ENCODE measurements at places on chromosomes 16 and 17. TPM values are rescaled to one million over a fixed set of nuclear protein-coding genes. Genes with fewer than 3 reads are reported as not detected.

GRCh38 chr17:33028061-33028460 is 36.4 kb downstream of the SPACA3 start:
- no peak for DNase-seq

DNA sequence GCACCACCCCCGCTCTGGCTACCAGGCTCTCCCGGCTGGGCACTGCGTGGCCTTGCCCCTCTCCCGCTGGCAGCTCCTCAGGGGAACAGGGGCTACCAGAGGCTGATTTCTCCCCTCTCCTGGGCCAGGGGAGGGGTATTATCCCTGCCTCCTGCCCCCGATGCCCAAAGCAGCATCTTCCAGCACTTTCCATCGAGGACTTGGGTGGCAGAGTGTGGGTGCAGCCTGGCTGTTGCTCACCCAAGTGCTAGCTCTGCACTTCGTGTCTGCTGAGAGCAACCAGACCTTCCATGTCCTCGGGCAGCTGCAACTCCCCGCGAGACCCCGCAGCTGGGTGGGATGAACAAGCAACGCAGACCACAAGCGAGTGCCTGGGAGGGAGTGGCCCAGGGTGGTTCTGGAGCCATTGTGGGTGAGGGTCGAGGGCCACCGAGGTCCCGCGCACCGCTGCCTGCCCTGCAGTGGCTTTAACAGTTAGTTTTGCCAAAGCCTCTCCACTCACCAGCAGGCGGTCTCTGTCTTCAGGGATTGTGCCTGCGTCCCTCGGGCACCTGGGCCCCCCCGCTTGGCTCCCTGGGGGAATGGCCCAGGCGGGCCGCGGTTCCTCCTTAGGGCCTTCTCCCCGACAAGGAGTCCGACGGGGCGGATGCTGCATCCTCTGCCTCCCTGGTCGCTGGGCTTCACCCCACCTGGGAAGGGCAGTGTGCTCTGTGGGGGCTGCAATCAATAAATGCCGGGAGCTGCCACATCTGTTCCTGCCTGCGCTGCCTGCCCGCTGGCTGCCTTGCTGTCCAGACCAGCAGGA is 8.4 kb downstream of the SLC25A10 start:
- peak; percentile 29 for DNase-seq

DNA sequence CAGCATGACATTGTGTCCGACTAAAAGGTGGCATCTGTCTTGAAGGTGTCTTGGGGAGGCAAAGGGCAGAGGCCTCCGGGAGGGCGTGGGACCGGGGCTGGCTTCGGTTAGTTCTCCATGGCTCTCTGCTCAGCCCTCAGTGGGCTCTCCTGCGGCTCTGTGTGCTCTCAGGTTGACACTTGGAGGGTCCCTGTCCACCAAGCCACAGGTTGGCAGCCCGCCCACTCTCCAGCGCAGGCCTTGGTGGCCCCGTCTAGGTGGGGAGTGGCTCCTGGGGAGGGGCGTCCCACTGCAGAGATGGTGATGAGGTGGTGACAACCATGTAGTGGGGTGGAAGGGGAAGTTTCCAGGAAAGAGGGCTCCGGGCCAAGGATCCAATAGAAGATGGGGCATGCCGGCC is 31.6 kb downstream of the ADGRG5 start:
- DNase-seq, result no peak

GRCh38 chr17:48515925-48516900 is 14.6 kb downstream of the HOXB1 start:
- no peak for DNase-seq

- DNase-seq, result no peak
Observed at GRCh38 chr16:13864689-13865088, 55.3 kb upstream of the ERCC4 start.

The C16orf96 gene
- 0.08 TPM for polyA plus RNA-seq

The ZFHX3 gene
- polyA plus RNA-seq, result 6.5 TPM

The SLC22A31 gene
- polyA plus RNA-seq, result not detected

- DNase-seq, result no peak
Observed at GRCh38 chr16:17780181-17780580, 309.4 kb upstream of the XYLT1 start.

The ARL16 gene
- 55.5 TPM for polyA plus RNA-seq

The SRCIN1 gene
- polyA plus RNA-seq, result 0.18 TPM

- DNase-seq, result no peak
Observed at GRCh38 chr16:69381231-69381630, 4.6 kb downstream of the TERF2 start.

GRCh38 chr17:69523244-69523861 is 108.9 kb downstream of the MAP2K6 start:
- no peak for DNase-seq

DNA sequence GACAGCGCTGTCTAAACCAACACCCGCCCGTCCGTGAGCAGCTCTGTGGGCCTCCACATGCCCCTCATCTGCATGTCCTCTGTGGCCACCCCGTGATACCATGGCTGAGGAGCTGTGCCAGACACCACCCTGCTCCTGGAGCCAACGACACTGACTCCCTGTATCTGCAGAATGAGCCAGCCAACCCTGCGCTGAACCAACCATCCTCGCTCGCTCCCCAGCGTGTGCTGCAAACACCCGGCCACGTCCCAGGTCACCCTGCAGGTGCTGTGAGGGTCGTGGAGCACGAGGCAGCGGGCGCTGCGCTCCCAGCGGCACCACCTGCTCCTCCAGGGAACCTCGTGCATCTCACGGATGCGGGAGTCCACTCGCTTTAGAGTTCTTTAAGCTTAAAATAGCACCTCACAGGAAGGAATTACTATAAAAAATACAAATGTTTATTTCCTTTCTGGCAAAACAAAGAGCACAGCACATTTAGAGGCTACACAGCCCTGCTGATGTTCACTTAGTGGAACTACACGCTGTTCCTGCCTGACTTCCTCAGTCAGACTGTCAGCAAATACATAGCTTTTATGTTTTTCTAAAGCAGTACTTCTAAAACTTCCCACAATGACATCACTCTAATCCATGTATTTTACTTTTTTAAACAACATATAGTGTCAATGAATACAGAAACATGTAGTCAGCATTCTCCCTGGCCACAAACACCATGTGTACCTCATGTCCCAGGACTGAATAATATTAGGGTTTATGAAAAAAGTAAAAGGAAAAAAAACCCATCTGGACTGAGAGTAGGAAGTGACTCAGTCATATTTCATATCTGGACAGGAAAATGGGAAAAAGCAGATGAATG is 43.5 kb downstream of the MAP1LC3B start:
- no peak for DNase-seq

DNA sequence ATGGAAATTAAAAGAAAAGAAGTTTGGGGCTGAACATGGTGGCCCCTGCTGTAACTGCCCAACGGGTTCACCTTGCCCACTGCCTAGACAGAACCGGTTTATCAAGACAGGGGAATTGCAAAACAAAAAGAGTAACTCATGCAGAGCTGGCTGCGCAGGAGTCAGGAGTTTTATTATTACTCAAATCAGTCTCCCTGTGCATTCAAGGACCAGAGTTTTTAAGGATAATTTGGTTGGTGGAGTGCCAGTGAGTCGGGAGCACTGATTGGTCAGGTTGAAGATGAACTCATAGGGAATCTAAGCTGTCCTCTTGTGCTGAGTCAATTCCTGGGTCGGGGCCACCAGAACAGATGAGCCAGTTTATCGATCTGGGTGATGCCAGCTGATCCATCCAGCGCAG is 4.4 kb upstream of the SCPEP1 start:
- no peak for DNase-seq

GRCh38 chr16:30010844-30011713 is at the start of gene DOC2A:
Gene DOC2A (minus strand): TSS chr16:30011027. CDS start chr16:30010222, 805 bp downstream.
- no peak for DNase-seq

The FMNL1 gene
- 7.1 TPM for polyA plus RNA-seq

DNA sequence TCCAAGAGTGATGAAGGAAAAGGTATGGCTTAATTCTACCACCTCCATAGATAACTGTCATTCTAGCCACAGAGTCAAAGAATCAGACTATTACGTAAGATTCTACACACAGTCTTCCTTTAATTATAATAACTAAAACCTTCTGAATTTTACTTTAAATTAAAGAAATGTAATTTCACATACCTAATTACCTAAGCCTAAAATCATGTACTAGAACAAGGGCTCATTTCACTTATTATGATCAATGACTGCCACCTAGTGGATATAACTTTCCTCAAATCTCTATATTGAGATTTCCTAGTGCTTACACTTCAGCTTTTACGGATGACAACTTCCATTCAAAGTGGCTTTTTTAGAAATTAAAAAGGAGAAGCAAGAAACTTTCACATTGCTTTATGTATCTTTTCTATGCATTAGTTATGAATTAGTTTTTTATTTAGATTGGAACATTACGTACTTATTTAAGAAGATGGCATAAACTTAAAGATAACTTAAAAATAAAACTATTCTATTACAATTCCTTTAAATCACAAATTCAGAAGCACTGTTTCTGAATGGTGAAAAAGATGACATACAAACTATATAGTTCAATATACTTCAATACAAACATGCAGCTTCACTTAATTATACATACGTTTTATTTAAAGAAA is 18.2 kb upstream of the ABCA10 start:
- no peak for DNase-seq

GRCh38 chr16:57646388-57647039 is 18.1 kb downstream of the ADGRG1 start:
- DNase-seq, result no peak

DNA sequence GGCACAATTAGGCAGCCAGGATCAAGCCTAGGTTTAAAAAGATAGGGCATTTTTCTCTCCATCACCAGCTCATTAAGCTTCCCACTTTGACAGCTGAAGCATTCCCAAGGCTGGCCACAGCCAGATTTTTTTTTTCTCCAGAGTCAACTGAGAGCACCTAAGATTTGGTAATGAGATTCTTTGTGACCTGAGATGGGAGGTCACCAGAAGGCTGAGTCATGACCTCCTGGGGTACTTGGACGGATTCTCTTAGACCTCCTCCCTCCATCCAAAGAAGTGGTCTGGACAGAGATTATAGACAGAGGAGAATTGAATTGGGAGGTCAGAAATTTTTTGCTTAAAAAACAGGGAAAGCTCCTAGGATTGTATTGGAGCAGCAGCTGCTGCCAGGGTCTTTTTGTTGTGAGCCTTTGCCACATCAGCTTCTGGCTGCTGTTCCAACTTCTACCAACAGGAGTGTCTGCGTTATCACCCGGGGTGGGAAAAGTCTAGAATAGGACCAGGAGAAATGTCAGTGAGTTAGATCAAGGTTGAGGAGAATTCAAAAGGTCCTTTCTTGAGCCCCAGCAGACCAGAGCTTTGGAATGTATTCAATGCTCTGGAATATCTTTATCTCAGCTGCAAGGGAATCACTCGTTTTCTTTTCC is 221.2 kb upstream of the N4BP1 start:
- DNase-seq, result no peak

- DNase-seq, result no peak
Observed at GRCh38 chr16:23290189-23291062, 11.7 kb upstream of the SCNN1B start.

DNA sequence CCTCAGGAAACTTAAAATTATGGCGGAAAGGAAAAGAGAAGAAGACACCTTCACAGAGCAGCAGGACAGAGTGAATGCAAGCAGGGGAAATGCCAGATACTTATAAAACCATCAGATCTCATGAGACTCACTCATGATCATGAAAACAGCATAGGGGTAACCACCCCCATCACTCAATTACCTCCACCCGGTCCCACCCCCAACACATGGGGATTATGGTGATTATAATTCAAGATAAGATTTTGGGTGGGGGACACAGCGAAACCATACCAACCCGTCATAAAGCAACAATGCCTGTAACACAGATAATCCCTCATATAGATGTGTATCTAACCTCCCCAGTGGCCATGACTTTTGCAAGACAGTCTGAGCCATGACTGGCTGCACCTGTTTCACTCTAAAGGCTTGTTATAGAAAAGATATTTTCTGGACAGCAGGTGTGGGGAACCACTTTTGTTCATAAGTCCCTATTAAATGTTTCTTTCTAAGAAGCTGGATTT is 7.0 kb upstream of the GSDMA start:
- DNase-seq, result no peak

The RAC3 gene
- 5.8 TPM for polyA plus RNA-seq

The NXN gene
- 29.9 TPM for polyA plus RNA-seq

DNA sequence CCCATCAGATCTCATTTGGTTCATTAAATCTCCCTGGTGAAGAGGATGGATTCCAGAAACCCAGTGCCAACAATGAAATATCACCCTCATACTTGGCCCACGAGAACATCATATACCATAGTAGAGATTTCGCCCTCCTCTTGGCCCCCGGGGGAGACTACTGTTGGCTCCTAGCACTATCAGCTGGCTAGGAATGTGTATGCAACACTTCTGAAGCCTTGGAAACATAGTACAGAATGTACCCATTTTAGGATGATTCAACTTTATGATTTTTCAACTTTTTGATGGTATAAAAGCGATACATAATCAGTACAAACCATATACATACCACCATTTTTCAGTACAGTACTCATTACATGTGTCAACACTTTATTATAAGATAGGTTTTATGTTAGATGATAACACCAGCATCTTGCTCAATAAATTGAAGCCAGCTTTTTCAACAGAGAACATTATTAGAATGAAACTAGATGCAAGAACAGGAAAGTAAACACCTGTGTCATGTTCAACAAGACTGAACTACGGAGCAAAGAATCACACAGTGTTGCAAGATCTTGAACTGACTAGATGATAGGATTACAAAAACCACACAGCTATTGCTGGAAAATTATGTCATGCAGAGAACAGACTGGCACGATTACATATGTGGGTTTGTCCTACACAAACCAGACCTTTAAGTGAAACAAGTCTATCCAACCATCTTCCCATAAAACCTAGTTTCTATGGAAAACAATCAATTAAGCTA is 17.2 kb downstream of the RSL1D1 start:
- no peak for DNase-seq

The HS3ST6 gene
- not detected for polyA plus RNA-seq

DNA sequence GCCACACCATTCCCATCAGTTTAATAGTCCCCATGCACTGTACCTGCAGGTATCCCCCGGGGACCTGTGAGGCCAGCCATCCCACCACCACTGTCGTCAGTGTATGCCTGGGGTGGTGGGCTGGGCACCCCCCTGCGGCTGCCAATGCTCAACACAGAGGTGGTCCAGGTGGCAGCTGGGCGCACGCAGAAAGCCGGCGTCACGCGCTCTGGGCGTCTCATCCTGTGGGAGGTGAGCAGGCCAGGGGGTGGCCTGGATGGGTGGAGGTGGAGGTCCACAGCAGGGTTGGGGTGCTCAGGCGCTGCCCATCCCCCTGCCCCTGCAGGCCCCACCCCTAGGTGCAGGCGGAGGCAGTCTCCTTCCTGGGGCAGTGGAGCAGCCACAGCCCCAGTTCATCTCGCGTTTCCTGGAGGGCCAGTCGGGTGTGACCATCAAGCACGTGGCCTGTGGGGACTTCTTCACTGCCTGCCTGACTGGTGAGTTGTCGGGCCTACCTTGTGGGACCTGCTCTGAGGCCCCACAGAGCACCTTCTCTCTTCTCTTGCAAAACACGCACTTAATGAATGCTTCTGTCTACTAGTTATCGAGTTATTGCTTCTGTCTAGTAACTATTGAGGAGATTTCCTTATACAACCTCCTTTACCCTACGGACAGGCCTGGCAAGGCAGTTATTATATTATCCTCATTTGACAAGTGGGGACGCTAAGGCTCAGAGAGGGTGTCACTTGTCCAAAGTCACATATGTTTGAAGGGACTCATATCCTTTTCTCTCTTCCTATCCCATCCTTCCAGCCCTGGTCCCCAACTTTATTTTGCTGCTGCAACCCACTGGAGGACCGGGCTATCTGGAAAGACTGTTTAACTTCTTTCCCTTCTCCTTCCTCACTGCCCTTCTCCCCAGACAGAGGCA is 5.8 kb upstream of the TRAF4 start:
- no peak for DNase-seq

The MAF gene
- polyA plus RNA-seq, result 41.1 TPM

The NPW gene
- 0.17 TPM for polyA plus RNA-seq

The SDR42E2 gene
- polyA plus RNA-seq, result not detected

All from ovary (tissue), 10 donors.